ENCODE measurements at places on chromosomes 3 and 15. TPM values are rescaled to one million over a fixed set of nuclear protein-coding genes. Genes with fewer than 3 reads are reported as not detected.

DNA sequence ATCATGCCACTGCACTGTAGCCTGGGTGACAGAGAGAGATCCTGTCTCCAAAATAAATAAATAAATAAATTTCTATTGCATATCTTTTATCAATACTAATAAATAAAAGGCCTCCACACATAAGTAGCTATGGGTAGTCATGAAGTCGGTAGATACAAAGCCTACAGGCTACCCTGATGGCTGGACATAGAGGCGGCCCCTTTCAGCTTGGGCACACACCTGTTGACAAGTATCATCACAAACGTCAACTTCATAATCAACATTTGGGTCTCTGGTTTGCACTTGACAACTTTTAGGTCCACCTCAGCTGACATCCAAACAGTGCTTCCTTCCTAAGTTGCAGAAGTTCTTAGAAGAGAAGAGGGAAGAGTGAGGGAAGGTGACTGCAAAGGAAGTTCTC, 53.4 kb downstream of the ITGA11 start:
- no peaks in the 10 kb centered on the region for H3K4me1 ChIP-seq
- peaks cover under 1% of the 10 kb centered on the region for H3K27me3 ChIP-seq
- no peak overlapping the region for H3K4me3 ChIP-seq
- no peak for DNase-seq

The NTRK3 gene
- 12.3 TPM for total RNA-seq

GRCh38 chr15:40257656-40258450, 19.0 kb downstream of the PAK6 start:
- DNase-seq = no peak
- H3K4me3 ChIP-seq = no peak overlapping the region
- peaks cover 29% of the 10 kb centered on the region for H3K4me1 ChIP-seq
- H3K27ac ChIP-seq = no peak overlapping the region
- H3K27me3 ChIP-seq = peaks cover 15% of the 10 kb centered on the region
- H3K36me3 ChIP-seq = no peaks in the 10 kb centered on the region

The TGM4 gene
- not detected for total RNA-seq

DNA sequence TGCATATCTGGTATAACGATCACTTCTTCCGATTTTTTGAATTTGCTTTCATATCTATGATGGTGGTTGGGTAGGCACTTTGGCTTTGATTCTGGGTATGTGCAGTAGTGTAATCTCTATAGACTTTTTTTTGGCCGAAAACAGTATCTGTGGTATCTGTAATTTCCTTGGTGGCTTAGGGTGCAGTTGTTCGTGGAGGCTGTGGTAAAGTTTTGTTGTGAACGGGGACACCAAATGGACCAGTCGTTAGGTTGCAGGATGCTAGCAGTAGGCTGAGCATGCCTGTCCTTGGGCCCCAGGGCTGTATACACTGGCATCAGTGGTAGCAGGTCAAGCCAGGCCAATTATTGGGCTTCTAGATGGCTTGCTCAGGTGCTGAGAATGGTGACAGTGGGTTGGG, 55.2 kb downstream of the CCDC66 start:
- H3K27me3 ChIP-seq = no peaks in the 10 kb centered on the region
- H3K27ac ChIP-seq = no peak overlapping the region
- no peak overlapping the region for H3K4me3 ChIP-seq

GRCh38 chr3:137792626-137793271, 28.6 kb downstream of the SOX14 start:
- H3K27me3 ChIP-seq = no peaks in the 10 kb centered on the region
- H3K4me1 ChIP-seq = peaks cover 21% of the 10 kb centered on the region
- no peak overlapping the region for H3K4me3 ChIP-seq
- peaks cover 2% of the 10 kb centered on the region for H3K36me3 ChIP-seq
- H3K27ac ChIP-seq = no peak overlapping the region
- DNase-seq = peak; percentile 67

GRCh38 chr15:42100021-42100800, 5.8 kb upstream of the PLA2G4D start:
- DNase-seq = no peak
- H3K4me3 ChIP-seq = no peak overlapping the region
- H3K36me3 ChIP-seq = no peaks in the 10 kb centered on the region
- H3K4me1 ChIP-seq = no peaks in the 10 kb centered on the region
- H3K27me3 ChIP-seq = no peaks in the 10 kb centered on the region
